ENCODE measurements at places on chromosomes 16 and 17.

GRCh38 chr16:75341564-75342307 lies 90.3 kb upstream of the BCAR1 start:
- DNase-seq = no peak

GRCh38 chr16:17173281-17173680 lies 297.5 kb downstream of the XYLT1 start:
- peak; percentile 49 for DNase-seq

GRCh38 chr17:64130559-64131001 lies 636 bp upstream of the ERN1 start:
- no peak for DNase-seq

DNA sequence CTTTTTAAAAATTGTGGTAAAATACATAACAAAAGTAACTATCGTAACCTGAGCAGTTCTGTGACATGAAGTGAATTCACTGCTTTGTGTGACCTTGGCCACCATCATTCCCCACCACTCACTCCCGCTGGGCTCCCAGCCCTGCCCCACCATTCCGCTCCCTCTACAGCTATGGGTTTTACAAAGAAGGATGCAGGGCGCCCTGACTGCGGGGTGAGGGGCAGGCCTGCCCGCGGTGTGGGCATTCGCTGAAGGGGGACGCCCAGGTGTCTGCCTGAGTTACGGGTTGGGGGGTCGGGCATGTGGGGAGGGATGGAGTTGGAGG lies at the start of gene CEMP1:
Gene CEMP1 (minus strand): TSS at position 38 of the 325 bp plus-strand sequence. CDS start 335 bp downstream, outside the sequence.
- DNase-seq = no peak

- no peak for DNase-seq
These were observed 267.9 kb downstream of the CPPED1 start for GRCh38 chr16:12535535-12536411.

- peak; percentile 81 for DNase-seq
These were observed 6.3 kb downstream of the ESRP2 start for GRCh38 chr16:68229431-68230175.

- DNase-seq = no peak
These were observed 134.1 kb downstream of the CA10 start for GRCh38 chr17:52024300-52024870.

- peak; percentile 85 for DNase-seq
These were observed 12.6 kb downstream of the THRA start for GRCh38 chr17:40075201-40075941.

DNA sequence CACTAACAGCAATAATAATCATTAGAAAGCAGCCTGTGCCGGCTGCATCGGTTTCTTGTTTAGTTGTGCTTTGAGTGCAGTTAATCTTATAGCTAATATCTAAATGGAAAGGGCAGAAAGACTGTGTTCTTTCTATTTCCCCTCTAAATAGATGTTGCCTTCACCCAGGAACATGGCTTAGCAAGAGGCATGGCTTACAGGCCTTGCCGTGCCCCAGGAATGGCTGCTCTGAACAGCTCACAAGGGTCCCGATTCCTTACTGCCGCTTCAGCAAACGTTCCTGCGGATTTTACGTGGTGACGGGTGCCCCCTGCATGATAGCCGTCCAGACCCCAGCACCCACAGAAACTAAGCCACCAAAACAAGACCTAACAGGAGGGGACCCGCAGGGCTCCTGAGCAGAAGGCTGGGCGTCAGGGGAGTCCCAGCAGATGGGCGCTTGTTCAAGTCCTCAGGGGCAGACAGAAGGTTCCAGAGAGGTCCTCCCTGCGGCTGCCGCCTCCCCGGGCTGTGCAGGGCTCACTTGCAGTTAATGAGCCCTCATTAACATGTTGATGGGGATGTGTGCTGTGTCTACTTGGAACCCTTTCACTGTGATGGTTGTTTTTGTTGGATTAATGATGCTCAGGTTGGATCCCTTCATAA lies 52.5 kb upstream of the ENPP7 start:
- DNase-seq = no peak

DNA sequence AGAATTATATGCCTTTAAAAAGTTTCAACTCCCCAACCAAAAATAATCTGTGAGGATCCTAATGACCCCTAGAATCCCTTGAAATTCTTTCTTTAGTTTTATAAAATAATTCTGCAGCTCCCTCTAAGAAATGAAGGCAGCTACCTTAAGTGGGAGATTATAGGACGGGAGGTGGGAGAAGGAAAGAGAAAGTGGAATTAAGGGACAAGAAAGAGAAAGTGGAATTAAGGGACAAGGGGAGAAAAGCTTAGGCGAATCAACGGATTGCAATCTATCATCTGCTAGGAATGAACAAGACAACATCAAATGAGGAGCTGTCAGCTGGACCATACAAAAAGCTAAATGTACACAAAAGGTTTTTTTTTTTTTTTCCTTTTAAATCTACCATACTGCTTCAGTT lies 262.0 kb downstream of the ZFHX3 start:
- no peak for DNase-seq

DNA sequence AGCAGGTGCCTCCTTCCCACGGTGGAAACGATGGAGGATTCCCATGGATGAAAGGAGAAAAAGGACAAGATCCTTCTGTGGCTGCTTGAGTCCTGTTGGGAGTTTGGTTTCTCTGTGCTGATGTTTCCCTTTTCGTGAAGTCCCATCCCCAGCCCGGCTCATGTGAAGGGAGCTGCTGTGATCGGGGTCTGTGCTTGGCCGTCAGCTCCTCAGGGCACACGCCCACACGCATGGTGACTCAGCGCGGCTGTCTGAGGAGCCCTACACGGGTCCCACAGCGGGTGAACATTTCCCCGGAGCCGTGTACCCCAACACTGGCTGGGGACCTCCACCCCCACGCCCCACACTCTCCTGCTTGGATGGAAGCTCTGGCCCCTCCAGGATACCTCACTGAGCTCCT lies 44.5 kb upstream of the SSTR5 start:
- DNase-seq = no peak

DNA sequence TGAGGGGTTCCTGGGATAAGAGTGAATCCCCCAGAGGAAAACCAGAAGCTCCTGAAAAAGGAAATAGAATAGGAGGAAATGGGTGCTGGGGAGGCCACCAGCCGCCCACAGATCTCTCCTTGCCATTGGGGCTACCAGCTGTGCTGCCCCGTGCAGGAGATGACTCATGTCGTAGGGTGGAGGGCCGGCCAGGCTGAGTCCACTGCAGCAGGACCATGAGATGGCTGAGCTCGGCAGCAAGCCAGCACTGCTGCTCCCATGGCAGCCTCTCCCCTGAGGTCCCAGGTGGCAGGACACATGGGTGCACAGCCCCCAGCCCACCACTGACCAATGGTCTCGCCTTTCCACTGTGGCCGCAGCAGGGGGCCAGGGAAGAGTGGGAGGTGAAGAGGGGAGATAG lies 95.5 kb downstream of the GNAO1 start:
- DNase-seq = no peak

GRCh38 chr17:2885733-2886132 lies 89.5 kb downstream of the RAP1GAP2 start:
- no peak for DNase-seq

GRCh38 chr16:75206749-75207451 lies at the start of gene CTRB2:
Gene CTRB2 (minus strand): TSS chr16:75207161. CDS start chr16:75207141, 20 bp downstream.
- DNase-seq = no peak

DNA sequence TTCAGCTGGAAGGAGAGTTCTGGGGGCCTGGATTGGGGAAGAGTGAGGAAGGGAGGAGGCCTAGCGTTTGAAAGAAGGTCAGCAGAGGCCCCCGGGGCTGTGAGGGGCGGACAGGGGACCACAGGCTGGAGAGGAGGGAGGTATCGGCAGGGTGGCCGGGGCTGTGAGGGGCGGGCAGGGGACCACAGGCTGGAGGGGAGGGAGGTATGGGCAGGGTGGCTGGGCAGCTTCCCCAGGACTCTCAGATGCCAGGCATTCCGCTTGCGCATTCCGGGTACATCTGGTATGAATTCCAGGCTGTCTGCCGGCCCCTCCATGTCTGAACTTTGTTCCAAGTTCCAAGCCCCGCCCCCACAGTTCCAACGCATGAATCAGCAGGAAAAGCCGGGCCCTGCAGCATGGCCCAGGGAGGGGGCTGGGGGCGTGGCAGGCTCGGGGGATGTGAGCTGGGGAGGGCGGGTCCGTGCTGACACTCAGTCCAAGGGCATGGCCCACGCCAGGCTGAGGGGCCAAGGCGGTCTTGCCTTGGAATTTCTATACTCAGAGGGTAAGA lies 4.3 kb upstream of the TLCD2 start:
- DNase-seq = no peak

- DNase-seq = no peak
These were observed 116.6 kb upstream of the TNRC6C start for GRCh38 chr17:77841742-77842527.

DNA sequence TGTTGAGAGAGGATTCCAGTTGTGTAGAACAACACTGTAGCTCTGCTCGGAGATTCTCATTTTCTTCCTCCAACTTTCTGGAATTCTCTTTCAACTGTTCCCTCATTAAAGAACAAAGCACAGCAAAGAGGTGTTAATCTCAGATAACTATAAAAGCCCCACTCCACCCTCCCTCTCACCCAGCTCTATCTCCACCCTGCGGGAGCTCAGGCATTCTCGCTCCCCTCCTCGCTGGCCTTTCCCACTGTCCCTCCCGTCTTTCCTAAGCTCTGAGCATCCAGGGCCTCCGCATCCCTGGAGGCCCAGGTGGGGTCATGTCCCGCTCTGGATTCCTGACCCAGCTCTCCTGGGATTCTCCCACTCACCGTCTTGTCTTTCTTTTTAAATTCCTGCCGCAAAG lies 35.1 kb downstream of the DHX38 start:
- peak; percentile 15 for DNase-seq

- peak; percentile 60 for DNase-seq
These were observed 3.2 kb downstream of the CCR7 start for GRCh38 chr17:40561871-40562611.

DNA sequence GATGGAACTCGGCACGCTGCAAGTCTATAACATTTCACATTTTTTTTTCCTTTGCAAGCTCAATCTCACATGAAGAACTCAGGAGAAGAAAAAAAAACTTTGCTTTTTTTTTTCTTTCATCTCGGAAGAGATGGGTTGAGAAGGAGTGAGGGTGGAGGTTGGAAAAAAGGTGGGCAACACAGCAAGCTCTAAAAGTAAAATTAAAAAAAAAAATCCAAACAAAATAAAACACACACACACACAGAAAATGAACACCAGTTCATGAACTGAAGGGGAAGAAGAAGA lies 2.5 kb downstream of the MAF start:
- no peak for DNase-seq

- DNase-seq = no peak
These were observed 81.7 kb upstream of the GNG13 start for GRCh38 chr16:882256-882655.

- no peak for DNase-seq
These were observed 90.9 kb upstream of the BCAR1 start for GRCh38 chr16:75342308-75342811.

DNA sequence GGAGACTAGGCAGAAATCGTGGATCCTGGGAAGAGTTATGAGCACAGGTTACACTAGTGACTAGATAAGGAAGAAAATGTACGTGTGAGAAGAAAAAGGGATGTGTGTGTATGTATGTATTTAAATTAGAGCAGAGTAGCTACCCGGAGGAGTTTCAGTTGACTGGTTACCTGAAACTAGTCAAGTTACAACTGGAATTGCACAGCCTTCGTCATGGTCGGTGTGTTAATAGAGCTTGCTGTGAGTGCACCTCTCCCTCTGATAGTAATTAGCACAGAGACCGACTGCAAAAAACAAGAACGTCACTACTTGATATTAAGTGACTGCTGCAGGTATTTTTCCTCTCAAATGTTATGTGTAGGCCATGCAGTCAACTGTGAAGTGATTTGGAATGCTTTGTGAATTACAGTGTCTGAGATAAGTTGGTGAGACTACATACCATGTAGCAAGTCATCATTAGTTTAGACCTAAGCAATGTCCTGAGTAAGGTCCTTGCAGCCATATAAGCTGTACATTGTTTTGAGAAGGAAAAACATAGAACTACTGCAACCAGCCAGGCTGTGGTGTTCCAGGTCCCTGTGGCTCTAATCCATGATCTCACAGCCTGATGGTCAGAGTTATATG lies 95.7 kb downstream of the WNT3 start:
- DNase-seq = no peak

- DNase-seq = no peak
These were observed 217.4 kb upstream of the PSMD7 start for GRCh38 chr16:74079232-74079586.

- DNase-seq = no peak
These were observed at the start of gene MEIOB for GRCh38 chr16:1871974-1872635. Gene MEIOB (minus strand): TSS chr16:1872164. CDS start chr16:1868175, 3,989 bp downstream.

- DNase-seq = no peak
These were observed 39.3 kb upstream of the AKTIP start for GRCh38 chr16:53542283-53542682.

DNA sequence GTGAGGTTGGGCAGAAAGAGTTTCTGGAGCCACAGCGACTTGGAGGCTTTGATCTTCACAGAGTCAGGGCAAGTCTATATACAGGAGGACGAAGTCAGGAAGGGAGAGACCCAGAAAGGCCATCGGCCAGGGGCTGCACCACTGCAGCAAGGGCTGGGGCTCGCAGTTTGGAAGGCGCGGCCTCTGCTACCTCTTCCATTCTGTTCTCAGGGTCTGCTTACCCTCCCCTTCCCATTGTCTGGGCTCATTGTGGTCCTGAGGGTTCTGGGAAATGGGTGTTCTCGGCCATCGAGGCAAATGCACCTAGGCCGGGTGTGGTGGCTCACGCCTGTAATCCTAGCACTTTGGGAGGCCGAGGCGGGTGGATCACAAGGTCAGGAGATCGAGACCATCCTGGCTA lies 16.0 kb downstream of the ST6GALNAC1 start:
- DNase-seq = no peak

GRCh38 chr17:82031885-82032627 lies 578 bp downstream of the RAC3 start:
- DNase-seq = peak; percentile 76

DNA sequence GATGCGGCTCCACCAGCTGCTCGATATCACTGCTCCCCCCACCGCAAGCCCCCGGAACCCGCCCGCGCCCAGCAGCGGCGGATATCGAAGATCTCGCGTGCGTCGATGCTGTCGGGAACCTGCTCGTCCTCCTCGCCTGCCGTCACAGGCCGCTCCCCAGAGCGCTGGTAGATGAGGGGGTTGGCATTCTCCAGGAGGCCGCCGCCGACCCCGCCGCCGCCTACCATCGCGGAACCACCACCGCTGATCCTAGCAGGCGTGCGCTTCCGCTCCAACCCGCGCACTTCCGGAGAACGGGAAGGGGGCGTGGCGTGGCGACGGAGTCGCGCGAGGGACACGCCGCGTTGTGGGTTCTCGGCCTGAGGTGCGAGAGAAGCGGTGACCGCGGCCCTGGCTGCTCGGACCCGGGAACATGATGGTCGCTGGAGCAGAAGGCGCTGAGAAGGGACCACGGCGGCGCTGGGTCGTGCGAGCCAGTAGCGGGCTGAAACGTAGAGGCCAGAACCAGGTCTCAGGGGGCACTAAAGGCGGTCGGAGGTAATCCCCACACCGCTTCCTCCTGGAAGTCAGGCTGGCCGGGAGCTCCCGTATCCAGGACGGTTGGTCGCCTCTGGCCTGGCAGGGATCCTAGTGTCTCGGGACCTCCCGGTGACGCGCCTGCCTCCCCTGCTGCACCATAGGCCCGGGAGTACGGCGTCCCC lies at the start of gene CIAO2B:
Gene CIAO2B (minus strand): TSS at position 265 of the 701 bp plus-strand sequence. CDS start 38 bp downstream, at position 227.
- DNase-seq = peak; percentile 96

Data from Karpas-422 (cell line).